LoVo (cell line): ENCODE measurements at places on chromosomes 13 and 19.

- DNase-seq = no peak
Observed at GRCh38 chr19:2933490-2933910, 11.3 kb downstream of the ZNF77 start.

DNA sequence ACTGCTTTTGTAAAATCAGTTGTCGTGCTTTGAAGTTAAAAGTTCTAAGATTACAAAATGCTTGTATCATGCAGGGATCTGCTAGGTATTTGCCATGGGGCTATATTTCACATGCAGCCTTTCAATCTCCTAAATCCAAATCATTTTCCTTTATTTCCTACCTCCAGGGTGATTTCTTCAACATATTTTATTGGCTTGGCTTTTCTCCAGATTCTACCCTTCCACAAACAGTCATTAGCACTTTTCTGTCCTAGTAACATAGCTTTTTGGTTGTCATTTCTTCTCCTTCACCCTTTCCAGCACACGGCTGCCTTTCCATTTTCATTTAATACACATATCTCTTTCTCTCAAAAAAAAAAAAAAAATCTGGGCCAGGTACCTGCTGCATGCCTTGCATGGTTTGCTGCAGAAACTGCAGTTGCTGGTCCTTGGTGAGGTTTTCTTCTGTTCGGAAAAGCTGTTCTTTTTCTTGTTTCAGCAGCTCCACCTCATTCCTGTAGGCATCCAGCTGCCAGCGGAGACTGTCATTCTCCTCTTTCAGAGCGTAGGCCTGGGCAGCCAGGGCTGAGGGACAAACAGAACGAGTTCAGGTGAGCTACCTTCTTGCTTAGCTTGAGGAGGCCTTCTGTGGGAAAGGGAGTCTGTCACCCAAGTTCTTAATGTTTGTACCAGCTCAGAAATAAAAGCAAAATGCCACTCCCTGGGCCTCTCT, 274.7 kb downstream of the DNAJC15 start:
- DNase-seq = no peak

GRCh38 chr13:110561344-110562035, at the start of gene RAB20:
Gene RAB20 (minus strand): TSS chr13:110561722. CDS start chr13:110561519, 203 bp downstream.
- peak; percentile 81 for DNase-seq

DNA sequence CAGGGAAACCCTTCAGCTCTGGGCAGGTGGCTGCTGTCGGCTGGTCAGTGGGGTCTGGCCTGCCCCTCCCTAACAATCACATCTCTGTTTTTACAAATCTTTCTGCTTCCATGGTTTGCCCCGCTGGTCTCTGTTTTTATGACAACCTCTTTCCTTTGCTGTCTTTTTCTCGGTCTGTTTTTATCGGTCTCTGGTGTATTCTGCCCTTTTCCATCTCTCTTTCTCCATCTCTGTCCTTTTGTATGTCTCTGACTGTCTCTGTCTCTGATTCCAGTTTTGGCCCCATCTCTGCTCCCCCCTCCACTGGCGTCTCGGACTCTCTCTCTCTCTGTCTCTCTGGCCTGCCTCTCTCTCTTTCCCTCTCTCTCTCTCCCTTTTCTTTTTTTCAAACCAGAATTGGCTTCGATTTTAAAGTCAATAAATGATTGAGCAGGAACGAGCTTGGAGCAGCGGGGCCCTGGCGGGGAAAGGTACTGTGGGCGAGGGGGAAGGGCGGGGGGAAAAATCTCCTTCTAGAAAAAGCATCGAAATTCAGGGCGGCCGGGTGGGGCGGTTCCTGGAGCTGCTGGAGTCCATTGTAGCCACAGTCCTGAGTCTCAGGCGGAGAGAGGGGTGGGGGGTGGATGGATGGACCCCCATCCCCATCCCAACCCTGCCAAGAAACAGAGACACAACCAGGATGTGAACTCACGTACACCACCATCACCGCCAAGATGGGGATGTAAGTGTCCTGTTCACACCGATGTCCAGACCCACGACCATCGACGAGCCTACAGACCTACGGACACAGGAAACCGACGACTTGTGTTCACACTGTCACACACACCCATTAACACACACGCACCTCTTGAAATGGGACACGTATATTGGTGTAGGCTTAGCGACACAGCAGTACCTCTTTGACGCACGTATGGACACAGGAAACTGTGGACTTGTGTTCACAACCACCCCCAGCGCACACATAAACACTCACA, 3.0 kb downstream of the NFIX start:
- no peak for DNase-seq

- no peak for DNase-seq
Observed at GRCh38 chr13:59970847-59971246, 192.9 kb downstream of the DIAPH3 start.

DNA sequence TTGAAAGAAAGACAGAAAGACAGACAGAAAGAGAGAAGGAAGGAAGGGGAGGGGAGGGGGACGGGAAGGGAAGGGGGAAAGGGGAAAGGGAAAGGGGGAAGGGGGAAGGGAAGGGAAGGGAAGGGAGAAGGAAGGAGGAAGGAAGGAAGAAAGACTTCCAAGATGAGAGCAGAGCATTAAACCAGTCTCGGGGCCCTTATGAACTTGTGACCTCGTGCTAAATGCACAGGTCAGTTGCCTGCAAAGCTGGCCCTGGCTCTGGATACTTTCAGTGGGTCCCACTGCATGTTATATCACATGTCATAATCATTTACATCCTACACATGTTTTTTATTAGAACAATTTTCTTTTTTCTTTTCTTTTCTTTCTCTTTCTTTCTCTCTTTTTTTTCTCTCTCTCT, 24.2 kb upstream of the ABCC4 start:
- no peak for DNase-seq

DNA sequence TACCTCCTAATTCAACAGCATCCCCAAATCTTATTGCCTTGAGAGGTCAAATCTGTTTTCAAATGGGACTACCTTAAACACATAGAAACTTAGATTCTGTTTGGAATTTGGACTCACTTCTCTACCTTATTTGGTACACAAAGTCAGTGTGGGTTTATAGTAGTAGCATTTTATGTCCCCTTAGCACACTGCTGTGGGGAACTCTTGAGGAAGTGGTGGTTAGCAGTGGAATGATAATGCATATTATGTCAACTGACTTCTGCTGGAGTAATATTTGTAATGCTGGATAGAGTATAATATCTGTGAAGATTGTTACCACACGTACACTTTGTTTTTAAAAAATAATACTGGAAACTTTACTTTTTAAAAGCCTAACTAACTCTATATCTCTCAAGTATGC, 386.3 kb downstream of the NDFIP2 start:
- no peak for DNase-seq
